ENCODE measurements at places on chromosomes 6 and 20.

- no peak for DNase-seq
These were observed 1838.1 kb upstream of the DEFB115 start for GRCh38 chr20:29419378-29419777.

GRCh38 chr6:6564154-6564553 lies 24.4 kb upstream of the LY86 start:
- DNase-seq, result no peak

DNA sequence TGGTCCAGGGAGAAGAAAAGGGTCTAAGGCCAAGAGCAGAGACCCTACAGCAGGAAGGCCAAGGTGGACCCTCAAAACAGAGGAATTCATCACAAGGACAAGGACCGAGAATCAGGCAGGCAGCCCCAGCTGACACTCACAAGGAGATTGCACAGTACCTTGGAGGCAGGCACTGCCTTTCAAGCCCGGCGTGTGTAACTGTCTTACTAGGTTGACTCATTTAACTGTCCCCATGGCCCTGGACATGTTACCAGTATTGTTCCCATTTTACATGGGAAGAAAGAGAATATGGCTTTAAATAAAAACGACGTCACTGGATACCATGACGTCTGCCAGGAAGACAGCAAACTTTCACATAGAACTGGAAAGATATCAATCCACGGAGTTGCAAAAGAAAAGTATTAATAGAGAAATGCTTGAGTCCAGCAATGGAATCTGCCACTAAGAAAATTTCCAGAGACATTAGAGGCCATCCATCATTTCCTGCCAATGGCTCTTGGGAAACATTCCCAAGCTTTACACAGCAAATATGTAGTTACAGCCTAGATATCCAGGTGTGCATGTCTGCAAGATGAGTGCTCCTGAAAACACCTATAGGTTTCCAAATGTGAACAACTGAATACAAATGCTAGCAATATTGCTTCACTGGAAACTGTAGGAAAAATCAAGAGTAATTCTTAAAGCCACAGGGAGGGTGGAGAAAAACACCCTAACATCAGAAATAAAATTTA lies 111.5 kb upstream of the RPS6KA2 start:
- DNase-seq, result no peak

DNA sequence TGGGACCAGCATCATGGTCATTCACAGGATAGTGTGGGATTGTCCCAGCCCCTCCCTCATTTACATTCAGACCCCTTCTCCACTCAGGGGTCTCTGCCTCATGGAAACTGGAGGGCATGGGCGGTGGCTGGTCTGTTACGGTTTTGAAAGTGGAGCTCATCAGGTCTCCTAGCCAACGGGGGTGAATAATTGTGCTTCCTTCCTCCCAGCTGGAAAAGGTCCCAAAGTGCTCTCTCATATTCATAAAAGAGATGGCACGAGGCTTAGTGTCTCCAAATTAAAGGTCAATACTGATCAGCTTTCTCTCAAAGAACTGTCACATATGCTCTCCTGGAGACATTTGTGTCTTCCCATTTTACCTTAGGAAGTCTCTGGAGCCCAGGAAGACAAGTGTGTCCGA lies 19.9 kb downstream of the JARID2 start:
- DNase-seq, result no peak

GRCh38 chr6:139627091-139627490 lies 252.6 kb upstream of the CITED2 start:
- DNase-seq, result no peak

GRCh38 chr6:166156942-166157341 lies 10.7 kb downstream of the TBXT start:
- no peak for DNase-seq

All from Caki2 (cell line).